Glomerular endothelial cell (primary cell): ENCODE measurements at places on chromosomes 7 and 10. TPM values are rescaled to one million over a fixed set of nuclear protein-coding genes. Genes with fewer than 3 reads are reported as not detected.

The COL28A1 gene
- not detected in 2 replicates for total RNA-seq

The CUZD1 gene
- total RNA-seq, result 0.35 and 1.4 TPM in 2 replicates

- DNase-seq, result no peak
Measured at GRCh38 chr7:80412842-80413241, 99.0 kb downstream of the GNAT3 start.

- DNase-seq, result no peak
Measured at GRCh38 chr10:75418293-75418692, 13.1 kb upstream of the LRMDA start.

DNA sequence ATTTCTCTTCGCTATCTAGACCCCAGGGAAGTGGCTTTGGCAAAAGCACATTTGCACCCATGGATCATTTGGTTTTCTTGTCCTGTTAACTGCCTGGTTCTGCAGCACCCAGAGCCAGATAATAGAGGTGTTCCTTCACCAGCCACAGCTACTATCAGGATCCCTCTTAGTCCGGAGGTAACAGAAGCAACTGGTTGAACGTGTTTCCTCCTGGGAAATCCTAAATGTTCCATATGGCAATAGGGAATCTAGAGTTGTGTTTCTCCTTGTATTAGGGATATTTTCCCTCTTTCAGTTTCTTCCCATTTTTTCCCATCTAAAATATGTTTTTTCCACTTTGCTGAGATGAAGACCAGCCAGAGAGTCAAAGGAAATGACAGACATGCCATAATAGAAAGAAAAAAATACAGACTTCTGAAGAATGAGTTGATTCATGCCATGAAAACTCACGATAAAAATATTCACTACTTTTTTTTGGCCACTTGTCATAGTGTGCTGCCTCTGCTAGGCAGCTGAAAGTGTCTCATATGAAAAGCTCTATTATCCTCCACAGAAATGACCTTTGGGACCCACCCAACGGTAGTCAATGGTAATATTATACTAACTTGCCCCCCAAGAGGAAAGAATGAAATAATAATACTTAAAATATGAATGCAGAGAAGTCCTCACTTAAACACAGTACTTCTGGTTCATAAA lies 472.8 kb downstream of the KCNMA1 start:
- DNase-seq, result no peak

DNA sequence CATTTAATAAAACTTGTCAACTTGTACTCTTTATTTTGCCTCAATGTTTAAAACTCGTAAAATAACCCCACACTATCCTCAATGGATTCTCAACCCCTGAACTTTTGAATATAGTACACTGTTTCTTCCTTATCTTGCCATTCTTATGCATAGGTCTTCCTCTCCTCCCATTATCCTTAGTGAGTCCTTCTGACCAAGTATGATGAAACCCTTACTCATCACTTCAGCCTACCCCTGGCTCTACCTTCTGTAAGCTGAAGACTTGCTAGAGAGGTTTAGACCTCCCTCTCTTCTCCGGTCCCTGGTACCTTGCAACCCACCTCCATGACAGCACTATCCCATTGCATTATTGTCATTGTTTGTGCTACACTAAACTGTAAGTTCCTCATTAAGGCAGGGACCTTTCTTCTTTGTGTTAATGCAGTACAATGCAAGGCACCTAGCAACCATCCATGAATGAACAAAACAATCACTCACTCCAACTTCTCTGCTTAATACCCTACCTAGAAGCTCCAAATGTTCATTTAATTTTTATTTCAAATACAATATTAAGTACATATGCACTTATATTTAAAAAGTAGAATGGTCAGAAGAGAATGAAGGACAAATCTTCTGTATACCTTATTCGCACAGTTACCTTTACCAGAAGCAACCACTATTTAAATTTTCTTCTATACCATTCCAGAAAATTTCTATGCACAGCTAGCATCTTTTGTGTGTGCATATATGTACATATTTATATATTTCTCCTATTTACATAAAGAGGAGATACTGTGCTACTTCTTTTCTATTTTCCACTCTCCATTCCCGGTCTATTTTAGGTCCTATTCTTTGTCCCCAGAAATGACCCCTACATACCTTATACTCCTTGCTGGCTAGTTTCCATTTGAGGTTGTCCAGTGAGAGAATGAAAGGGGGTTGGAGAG lies 77.5 kb downstream of the SLC16A9 start:
- DNase-seq, result no peak

The TACC2 gene
- total RNA-seq, result 39.3 and 39.6 TPM in 2 replicates

- DNase-seq, result no peak
Measured at GRCh38 chr10:67607472-67607871, 88.5 kb downstream of the CTNNA3 start.

DNA sequence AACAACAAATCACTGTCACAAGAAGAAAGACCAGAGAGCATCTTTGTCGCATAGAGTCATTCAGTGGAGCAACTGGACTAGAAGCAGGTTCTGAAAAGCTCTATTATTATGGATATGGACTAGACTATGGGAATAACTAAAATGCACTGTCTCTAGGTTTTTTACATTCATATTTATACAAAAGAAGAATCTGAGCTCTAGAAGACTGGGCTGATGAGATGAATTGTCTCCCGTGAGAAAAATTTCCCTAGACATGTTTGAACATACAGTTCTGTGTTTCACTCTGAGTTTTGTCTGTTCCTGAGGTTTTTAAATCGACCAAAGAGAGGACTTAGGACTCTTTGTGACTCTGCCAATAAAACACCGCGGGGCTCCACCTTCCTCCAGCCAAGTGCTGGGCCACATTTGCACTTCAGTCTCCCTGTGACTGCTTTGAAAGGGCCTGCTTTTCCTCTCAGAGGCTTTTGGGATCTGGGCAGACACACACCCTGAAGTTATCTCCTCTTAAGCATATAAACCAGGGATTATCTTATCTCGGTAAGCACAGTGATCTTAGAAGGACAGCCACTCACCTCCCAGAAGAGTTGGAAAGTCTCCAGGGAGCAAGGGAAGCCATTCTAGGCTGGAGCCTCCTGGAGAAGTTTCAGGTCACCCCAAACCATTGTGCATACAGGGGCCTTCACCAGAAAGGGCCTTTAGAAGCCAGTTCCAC lies 101.0 kb upstream of the JCAD start:
- DNase-seq, result no peak

DNA sequence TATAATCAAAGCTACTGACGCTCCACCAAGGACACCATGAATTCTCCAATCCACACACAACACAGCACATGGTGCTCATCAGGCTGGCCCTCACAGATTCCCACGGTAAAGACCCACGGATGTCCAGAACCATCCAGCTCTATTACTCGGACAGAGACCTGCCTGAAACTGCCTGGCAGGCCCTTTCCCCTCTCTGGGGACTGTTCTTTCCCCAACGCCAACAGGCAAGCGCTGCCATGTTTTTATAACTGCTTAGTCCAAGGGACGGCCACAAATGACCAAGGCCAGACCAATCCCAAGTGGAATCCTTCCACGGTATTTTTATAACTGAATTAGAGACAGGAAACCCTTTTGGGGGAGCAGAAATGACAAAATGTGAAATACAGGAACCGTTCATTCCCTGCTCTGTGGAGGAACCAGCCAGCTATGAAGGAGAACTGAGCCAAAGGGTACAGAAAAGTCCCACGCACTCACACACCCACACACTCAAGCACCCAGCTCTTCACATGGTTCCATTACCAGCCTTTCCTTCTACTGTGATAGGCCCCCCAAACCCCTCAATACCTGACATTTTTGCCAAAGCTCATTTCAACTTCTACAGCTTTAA lies 4.1 kb downstream of the PIP4K2A start:
- no peak for DNase-seq
